ENCODE measurements at places on chromosomes 2 and 18.

- DNase-seq, result no peak
These were observed 683.1 kb upstream of the ACVR2A start for GRCh38 chr2:147161746-147162145.

- DNase-seq, result no peak
These were observed 74.4 kb upstream of the ASB18 start for GRCh38 chr2:236338495-236339184.

- no peak for DNase-seq
These were observed 405.8 kb upstream of the SLC39A10 start for GRCh38 chr2:195251214-195251613.

DNA sequence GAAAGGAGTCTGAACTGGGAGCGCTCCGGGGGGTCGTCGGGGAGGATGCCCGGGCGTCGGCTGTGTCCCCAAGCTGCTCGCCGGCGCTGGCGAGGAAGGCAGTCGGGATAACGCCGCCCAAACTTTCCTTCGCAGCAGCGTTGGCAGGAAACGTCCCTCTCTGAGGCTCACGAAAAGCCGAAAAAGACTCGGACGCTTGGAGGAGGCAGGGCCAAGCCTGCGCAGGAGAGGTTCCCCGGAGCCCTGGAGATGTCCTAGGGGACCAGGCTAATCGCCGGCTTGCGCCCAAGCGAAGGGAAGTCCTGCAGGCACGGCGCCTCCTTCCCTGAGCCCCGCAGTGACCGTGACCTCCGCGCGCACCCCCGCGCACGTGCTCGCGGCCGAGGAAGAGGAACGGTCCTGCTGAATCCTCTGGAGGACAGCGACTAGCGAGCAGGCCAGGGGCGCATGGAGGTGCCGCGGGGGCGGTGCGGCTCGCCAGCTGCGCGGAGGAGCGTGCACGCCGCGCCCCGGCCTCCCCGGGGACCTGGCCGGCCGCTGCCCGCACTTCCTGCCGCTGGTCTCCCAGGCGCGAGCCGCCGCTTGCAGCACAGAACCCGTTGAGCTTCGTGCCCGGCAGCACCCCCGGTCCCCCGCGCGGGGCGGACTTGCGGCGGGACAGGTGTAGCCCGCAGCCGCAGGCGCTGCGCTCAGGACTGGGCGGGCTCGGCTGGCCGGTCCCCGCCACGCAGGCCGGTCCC, at the start of gene SH3RF3:
Gene SH3RF3, plus strand, starts transcription at position 590 of the 740 bp plus-strand sequence.
- DNase-seq, result peak; percentile 37

DNA sequence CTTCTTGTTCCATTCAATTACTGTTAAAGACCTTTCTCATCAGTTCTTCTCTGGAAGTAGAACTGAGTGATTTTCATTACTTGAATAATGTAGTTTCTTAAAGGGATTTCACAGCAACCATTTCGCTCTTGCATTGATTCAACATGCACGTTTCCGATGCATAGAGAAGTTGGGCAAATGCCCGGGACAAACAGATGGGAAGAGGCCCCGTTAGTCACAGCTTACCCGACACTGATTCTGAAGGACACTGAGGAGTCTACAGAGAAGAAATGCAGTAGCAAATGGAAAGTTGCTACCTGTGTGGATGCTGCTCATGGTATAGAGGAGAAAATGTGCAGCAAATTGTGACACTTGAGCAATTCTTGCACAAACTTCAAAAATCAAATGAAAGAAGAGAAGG, 32.3 kb upstream of the GCG start:
- no peak for DNase-seq

GRCh38 chr2:130820279-130820861, 16.3 kb upstream of the ARHGEF4 start:
- DNase-seq, result no peak

- DNase-seq, result no peak
These were observed 140.6 kb downstream of the CCDC148 start for GRCh38 chr2:158315803-158316414.

GRCh38 chr2:61021228-61021660, 3.2 kb upstream of the PUS10 start:
- no peak for DNase-seq

DNA sequence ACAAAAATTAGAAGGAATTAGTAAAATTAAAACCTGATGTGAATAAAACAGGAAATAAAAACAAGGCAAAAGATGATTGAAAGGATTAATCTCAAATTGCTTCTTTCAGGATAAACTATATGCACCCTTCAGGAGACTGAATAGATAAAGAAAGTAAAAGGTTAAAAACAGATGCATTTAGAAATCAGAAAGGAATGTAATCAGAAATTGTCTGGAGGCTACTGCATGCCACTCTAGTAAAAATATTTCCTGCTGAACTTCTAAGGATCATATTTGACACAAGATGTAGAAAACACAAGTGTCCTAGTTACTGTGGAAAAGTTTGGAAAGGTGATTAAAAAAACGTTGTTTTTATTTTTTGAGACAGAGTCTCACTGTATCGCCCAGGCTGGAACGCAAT, 16.2 kb downstream of the CHCHD5 start:
- no peak for DNase-seq

- no peak for DNase-seq
These were observed 1.9 kb upstream of the SH3BP4 start for GRCh38 chr2:234949762-234950434.

Data from mucosa of gallbladder (tissue), 1 donor.